ENCODE measurements at places on chromosomes 3 and 15.

DNA sequence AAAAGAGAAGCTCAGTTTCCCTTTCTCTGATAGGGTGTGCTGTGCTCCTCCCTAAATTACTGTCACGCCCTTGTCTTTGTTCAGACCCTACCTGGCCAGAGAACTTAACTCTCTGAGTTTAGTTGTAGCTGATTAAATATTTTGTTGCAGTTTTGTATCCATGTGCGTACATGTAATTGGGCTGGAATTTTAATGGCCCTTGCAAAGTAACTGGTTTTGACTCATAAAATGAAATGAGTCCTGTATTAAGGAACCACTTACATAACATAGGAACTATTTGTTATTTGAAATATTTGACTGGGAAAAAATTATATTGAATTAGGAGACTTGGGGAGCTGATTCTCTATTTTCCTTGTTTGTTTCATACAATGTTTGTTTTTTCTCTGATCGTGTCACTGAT is 80.2 kb downstream of the LRRK1 start:
- no peak for DNase-seq

- no peak for DNase-seq
Observed at GRCh38 chr15:63528138-63528659, 23.8 kb downstream of the USP3 start.

- DNase-seq: no peak
Observed at GRCh38 chr3:152826476-152826875, 8.5 kb upstream of the P2RY1 start.

- no peak for DNase-seq
Observed at GRCh38 chr3:55147856-55148720, 220.2 kb upstream of the LRTM1 start.

DNA sequence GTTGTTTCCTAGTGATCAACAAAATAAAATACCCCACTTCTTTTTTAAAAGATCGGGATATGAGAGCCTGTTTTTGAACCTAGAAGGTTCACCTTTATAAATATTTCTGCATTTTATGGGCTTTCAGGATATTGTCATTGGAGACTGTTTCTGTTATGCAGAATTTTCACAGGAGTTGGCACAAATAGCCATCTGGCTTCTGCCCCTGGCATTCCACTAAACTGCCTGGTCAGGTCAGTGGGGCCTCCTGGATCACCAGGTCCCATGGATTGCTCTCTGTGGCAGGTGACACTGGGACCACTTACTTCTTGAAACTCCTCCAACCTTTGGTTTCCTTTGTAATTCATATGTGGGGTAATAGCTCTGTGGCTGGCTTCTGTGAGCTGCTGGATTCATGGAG is 25.5 kb upstream of the POLR2M start:
- DNase-seq: no peak

DNA sequence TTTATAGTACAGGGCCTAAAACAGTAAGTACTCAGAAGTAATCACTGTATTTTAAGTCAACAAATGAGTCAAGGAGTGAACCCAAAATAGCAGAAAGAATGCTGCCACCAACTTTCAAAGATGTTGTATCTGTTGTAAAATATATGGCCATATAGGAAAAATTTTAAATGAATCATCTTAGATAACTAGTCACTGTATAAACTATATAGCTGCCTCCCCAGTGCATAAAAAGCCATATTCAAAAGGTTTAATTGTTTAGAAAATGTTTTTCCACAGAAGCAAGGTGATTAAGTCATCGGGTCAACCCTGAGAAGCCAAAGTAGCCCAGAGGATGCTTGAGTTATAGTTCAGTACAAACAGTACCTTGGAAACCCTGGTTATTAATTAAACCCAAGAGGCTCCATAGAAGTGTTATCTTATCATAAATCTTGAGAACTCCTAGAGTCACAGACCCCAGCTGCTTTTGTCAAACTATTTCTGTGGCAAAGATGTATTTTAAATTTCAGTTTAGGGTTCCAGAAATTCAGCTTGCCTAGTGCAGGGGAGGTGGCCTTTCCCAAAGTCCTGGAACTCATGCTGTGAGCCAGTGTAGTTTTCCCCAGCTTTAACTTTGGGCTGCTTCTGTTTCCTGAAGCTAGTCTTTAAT is 39.2 kb downstream of the MBNL1 start:
- DNase-seq: no peak

- no peak for DNase-seq
Observed at GRCh38 chr15:91408476-91409076, 308.5 kb downstream of the SV2B start.

DNA sequence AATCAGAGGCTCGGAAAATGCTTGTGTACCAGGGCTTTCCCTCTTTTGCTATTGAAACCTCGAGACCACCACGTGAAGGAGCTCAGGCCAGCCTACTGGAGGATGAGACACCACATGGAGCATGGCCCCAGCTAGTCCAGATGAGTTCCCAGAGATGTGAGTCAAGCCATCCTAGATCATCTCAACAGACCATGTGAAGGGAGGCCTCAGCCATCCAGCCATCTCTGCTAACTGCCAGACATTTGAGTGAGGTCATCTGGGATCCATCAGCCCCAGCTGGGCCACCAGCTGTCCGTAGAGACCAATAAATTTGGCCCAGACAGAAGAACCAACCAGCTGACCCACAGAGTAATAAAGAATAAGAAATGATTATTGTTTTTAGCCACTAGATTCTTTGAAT is 62.8 kb upstream of the PROK2 start:
- DNase-seq: no peak

DNA sequence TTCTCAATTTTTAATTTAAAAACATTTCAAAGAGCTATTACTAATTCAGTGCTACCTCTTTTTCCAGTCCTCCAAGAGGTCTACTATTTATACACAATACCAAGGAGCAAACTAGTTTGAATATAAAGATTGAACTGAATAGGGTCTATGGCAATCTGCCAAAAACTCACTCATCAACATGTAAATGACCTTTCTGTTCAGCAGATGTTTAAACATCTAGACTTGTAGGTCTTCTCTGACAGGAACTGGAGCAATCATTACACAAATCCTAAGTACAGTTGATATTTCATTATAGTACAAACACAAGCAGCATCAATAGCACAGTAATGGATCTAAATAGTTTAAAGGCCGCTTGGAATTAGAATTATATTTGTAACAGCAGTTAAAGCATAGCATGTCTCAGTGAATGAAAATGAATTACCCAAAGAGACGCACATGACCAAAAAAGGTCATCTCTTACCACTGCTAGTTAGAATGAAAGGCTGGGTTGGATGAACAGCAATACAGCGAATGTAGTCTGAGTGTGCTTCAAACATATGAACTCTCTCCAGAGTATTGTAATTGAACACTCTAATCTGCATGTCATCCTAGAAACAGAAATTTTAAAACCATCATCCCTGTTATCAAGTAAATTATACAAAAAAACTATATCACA is 10.7 kb downstream of the COPB2 start:
- DNase-seq: no peak

- DNase-seq: no peak
Observed at GRCh38 chr3:191026746-191027145, 164.3 kb upstream of the GMNC start.

DNA sequence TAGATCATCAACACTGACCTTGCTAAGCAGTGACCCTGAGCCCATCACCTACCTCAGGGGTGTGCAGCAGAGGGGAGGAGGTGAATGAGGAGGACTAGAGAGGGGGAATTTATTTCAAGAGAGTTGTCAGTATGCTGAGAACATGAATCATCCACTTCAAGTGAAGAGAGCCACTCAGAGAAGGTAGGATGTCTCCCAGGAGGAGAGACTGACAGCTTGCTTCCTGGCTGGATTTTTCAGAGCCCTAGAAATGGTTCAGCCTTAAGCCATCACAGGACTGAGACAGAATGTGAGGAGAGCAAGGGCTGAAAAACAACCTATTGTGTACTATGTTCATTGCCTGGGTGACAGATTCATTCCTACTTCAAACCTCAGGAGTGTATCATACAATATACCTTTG is 34.8 kb downstream of the CCNL1 start:
- no peak for DNase-seq

- DNase-seq: peak; percentile 82
Observed at GRCh38 chr3:52056521-52056967, at the start of gene DUSP7. Gene DUSP7, minus strand, starts transcription at chr3:52056571. Its CDS starts 205 bp downstream, at chr3:52056366.

DNA sequence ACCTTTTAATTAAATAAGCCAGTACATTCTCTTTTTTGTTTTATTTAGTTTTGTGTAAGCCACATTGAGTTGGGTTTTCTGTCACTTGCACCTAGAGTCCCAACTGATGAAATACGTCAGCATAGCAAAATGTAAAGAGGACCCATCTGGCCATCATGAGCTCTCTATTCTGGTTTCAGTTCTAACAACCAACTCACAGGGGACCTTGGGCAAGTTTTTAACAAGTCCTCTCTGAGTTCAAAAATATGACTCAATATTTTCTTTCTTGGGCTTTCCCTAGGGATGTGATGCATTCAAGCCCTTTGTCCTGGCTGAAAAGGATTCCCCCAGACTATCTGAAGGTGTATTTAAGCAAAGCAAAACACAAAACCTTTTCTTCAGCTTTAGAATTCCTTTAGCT is 32.9 kb downstream of the PLCH1 start:
- no peak for DNase-seq

GRCh38 chr15:80059786-80060355 is 395 bp downstream of the ZFAND6 start:
- DNase-seq: peak; percentile 67

DNA sequence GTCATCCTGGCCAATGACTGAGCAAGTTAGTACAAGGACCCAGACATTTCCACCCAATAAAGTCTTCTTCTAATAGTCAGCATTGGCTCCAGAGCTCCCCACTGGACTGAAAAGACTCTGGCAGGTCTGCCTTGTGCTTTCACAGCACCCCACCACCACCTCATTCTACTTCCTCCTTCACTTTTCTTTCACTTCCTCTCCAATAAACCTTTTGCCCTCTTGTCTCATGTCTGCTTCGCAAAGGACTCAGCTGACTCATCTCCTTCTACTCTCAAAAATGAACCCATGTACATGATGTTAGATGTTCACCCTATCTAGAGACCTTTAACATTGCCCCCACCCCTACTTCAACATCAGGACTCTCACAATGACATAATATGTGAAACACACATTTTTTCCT is 181.0 kb upstream of the PPP2R3A start:
- DNase-seq: no peak

DNA sequence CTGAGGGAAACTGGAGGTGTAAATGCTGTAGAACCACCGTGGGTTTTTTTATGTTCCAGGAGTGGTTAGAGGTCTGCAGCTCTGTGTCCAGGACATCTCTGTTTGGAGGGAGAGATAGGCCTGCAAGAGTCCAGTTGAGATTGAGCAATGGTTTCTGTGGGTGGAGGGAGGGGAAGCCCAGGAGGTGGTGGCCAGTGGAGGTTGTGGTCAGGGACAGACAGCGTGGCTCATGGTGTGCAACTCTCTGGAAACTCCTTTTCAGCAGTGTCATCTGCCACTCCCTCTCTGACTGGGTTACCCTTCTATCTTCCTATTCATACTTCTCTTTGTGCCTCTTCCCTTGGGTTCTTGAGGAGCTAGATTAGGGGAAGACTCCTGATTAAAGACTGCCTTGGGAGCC is 9.6 kb downstream of the XCR1 start:
- peak; percentile 18 for DNase-seq

DNA sequence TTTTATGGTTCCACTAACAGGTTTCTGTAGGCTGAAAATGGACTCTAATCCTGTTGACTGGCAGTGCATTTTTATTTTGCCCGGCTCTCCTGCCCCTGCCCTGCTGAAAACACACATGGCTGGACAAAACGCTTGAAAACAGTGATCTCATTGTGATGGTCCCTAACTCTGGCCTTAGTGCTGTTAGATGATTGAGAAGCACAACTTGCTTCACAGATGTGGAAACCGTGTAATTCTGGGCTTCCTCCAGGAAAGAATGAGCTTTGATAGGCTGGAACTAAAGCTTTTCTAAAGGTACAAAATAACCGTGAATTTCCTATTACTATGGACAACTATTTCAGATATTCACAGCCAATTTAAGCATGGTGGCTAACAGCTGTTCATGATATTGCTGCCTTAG is 121.4 kb downstream of the VGLL3 start:
- DNase-seq: no peak

- DNase-seq: no peak
Observed at GRCh38 chr3:155504682-155505081, 211.2 kb upstream of the STRIT1 start.

- no peak for DNase-seq
Observed at GRCh38 chr3:83622526-83622925, 1336.3 kb upstream of the CADM2 start.

- DNase-seq: peak; percentile 7
Observed at GRCh38 chr3:178084938-178085816, 451.1 kb upstream of the KCNMB2 start.

DNA sequence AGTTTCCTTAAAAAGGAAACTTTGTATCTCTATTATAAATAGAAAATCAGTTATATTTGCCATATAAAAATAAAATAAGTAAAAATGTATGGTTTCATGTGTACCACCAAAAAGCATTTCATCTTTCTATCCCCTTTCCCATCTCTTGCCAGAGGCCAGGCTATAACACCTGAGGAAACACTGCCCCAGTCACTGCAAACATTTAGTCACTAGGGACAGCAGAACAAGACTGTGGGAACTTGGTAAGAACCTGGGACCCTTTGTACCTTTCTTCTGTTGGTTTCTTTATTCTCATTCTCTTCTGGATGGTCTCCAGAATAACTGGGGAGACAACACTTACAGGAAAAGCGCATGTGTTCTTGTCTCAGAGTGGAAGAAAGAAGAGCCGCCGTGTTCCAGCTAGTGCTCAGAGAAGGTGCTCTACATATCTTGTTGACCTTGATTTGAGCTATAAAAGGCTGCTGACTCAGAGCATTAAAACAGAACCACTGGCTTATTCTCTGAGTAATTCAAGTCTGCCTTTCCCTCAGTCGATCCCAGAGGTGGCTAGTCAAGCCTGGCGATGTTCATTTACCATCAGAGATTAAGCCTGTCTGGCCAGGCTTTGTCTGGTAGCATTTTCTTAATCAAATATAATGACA is 361.6 kb downstream of the RBMS3 start:
- no peak for DNase-seq

GRCh38 chr3:162517110-162517509 is 1020.5 kb downstream of the OTOL1 start:
- no peak for DNase-seq

- no peak for DNase-seq
Observed at GRCh38 chr15:40451527-40452158, 10.9 kb downstream of the BAHD1 start.

DNA sequence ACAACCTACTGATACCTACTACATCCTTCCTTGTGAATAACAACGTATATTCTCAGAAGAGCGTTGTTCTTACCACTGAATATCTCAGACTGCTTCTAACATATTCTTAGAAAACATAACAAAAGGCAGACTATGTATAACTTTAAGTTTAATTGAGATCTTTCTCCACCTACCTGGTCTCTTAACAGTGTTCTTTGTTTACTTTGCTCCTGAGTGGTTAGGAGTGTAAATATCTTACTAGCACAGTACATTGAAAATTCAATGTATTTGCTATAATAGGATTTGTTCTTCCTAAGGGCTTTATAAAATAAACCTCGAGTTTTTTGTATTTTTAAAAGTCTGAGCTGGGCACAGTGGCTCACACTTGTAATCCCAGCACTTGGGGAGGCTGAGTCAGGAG is 7.9 kb upstream of the BLM start:
- DNase-seq: no peak

GRCh38 chr15:67066041-67066958 is 898 bp downstream of the SMAD3 start:
- peak; percentile 48 for DNase-seq

Measured in activated T-cell treated with anti-CD3 and anti-CD28 coated beads, Interleukin-2, amount 50 U/mL, for 72 hours (primary cell).